ENCODE measurements at places on chromosomes 2 and 18.

DNA sequence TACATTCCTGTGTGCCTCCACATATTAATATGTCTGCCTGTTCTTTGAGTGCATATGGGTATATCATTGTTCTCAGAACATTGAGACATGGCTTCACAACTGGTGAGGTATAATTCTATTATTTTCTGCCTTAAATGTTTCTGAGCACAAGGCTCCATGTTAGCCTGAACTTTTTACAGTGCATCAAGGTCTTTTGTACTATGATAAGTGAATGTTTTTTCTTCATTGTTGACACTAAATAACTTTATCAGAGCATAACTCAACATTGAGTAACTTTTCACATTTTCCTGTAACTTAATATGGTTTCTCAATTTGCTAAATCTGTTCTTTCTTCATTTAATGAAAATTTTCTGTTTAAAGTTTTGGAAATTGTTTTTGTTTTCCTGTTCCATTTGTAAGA is 262.9 kb downstream of the HNMT start:
- DNase-seq: no peak

GRCh38 chr18:33288082-33288716 is 152.3 kb downstream of the CCDC178 start:
- DNase-seq: no peak

GRCh38 chr18:59132810-59133465 is 6.7 kb upstream of the SEC11C start:
- DNase-seq: no peak

DNA sequence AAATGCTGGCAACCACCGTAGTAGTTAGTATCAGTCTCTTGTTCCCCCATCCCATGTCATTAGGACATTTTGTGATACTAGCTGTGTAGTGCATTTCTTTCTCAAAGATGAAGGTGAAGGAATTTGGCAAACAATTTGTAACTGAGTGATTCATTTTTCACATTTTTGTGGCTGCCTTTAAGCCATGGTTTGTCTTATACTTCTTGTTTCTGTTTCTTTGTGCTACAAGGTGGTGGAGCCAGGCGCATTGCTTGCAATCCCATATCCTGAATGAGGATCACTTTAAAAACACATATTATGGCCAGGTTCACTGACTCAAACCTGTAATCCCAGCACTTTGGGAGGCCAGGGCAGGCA is 40.6 kb downstream of the GPD2 start:
- DNase-seq: no peak

DNA sequence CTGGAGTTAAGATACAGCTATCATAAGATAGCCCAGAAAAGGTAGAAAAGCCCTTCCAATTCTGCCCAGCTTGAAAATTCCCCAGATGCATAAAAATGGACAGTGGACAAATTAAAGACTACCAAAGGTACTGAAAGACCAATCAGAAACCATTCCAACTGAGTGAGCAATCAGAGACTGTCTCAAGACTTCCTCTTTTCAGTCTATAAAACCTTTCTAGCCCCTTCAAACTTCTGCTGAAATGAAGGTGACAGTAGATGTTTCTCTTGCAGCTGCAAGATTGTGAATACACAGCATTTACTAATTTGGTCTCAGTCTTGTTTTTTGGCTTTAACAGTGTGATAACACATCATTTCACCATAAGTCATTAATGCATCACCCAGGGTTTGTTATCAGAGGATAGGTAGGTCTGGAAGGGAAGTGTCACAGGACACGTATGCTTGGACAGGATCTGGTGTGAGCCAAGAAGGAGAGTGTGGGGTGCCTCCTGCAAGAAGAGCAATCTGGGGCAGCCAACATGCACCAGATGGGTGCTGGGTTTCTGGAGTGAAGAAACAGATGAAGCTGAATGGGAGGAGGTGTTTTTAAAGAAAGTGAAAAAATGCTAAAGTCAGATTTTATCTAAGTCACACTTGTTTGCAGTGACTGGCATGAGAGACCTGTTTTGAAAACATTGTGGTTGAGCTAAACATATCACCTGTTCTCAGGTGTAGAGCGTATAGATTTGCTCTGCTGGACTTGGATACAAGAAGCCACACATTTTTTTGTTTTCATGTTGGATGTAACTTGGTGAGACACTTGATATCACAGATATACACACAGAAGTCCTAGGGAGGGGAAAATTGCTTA is 75.3 kb upstream of the DDX18 start:
- no peak for DNase-seq

- no peak for DNase-seq
Measured at GRCh38 chr2:181268174-181268867, 188.9 kb upstream of the ITGA4 start.

DNA sequence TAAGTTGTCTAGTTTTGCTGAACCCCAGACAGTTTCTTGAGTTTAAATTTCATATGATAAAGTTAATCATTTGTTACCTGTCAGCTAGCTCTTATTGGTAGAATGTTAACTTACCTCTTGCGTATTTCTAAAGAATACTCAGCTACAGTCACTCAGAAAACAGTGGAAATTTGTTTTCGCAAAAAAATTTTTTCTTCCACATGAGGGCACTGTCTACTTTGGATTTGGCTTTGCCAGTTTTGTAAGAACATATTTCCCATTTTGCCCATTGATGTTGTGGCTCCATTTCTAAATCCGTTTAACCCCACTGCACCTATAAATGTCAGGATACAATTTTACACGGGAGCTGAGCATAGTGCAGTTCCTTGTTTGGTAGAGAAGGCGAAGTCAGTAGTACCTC is 19.1 kb upstream of the GCFC2 start:
- DNase-seq: no peak

- DNase-seq: no peak
Measured at GRCh38 chr2:180482696-180483095, 475.6 kb upstream of the CWC22 start.

DNA sequence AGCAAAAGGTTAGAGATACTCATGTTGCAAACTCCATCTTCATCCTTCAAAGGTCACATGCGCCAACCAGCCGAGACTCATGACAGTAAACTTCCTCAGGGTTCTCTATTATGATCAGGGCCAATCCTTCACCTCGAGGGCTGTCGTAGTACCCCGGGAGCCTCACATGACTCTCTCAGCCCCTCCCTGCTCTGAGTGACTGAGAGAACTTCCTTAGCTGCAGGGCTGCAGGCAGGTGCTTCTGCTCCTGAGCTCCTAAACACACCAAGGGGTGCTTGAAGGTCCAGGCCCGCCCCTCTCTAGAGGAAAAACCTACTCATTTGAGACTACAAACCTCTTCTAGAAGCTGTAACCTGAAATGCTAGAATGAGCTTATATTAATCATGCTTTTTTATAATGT is 48.2 kb downstream of the LONRF2 start:
- no peak for DNase-seq

DNA sequence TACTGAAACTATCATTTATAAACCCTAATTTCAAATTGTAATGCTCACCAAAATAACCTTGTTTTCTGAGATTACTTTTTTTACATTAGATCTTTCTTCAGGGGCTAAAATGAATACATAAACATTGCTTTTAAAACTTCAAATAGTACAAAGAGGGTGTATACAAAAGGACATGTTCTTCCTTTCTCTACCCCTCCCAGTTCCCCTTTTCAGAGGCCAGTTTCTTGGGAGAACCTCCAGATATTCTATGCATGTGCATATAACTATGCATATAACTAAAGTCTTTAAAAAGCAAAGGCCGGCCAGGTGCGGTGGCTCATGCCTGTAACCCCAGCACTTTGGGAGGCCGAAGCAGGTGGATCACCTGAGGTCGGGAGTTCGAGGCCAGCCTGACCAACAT is 10.6 kb upstream of the FAM117B start:
- no peak for DNase-seq

DNA sequence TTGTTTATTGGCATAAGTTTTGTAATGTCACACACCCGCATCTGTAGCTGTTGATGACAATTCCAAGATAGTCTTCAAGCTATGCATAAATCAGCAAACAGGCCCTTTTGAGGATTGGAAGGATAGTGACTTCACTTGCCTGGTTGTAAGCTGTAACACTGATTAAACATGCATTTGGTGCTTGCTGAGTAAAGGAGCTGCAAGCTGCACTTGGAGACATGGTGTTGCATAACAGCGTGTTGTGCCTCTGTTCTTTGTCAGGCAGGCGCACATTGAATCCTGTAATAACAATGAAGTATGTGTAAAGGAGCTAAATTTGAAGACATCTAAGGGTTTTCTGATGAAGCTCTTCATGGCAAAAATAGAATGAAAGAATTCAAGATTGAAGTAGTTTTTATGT is 68.7 kb upstream of the TTC27 start:
- no peak for DNase-seq

GRCh38 chr2:232485757-232486557 is 1.7 kb downstream of the ECEL1 start:
- DNase-seq: no peak

- DNase-seq: no peak
Measured at GRCh38 chr2:205280596-205281236, 401.6 kb upstream of the NRP2 start.

- no peak for DNase-seq
Measured at GRCh38 chr2:170322140-170322766, 144.3 kb downstream of the MYO3B start.

DNA sequence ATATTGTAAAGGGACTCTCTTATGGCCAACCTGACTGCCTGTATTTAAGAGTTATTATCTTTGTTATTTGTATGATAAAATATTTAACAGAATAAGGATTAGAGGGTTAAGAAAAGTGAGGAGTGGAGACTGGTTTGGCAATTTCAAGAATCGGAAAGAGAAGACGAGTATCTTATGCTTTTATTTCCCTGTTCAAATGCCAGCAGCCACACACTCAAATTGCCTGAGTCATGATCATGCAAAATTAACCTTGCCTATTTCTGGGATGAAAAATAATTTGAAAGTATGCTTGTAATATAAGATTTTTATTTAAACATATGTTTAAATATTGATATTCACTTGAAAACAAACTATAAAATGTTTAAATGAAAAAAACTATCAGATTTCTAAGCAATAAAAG is 188.6 kb downstream of the CD226 start:
- no peak for DNase-seq

- DNase-seq: no peak
Measured at GRCh38 chr2:231185050-231185725, 13.2 kb upstream of the ARMC9 start.

DNA sequence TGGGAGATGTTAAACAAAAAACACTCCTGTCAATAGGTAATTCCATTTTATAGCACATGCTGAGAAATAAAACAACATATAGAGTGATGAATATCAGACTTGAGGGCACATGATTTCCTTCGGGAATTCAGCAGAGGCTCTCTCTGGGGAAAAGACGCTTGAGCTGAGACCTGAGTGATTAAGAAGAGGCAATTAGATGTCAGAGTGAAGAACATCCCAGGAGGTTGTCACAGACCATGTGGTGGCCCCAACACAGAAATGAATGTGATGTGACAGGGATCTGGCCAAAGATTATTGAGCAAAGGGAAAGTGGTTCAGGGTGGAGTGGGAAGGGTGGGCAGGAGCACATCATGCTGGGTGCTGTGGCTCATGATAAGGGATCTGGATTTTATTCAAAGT is 254.7 kb downstream of the RAD51AP2 start:
- DNase-seq: no peak

DNA sequence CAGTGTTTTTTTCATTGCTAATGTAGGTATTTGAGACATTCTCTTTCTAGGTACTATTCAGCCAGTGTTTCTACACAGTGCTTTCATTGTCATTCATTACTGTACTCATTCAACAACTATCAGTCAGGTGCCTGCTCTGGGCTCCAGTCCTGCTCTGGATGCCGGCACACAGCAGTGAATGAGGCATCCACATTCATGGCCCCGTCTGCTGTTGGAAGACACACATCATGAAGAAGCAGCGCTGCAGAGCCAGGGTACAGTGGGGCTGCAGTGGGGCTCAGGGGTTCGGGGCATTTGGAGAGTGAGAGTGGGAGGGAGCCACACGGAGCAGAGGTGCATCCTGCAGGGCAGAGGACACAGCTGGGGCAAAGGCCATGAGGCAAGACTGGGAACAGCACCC is 737.2 kb upstream of the RAB6C start:
- no peak for DNase-seq

GRCh38 chr2:9467687-9468086 is 6.7 kb upstream of the IAH1 start:
- no peak for DNase-seq

- DNase-seq: no peak
Measured at GRCh38 chr2:85309699-85310321, 18.0 kb downstream of the TGOLN2 start.

- DNase-seq: no peak
Measured at GRCh38 chr2:129299756-129300155, 679.7 kb upstream of the RAB6C start.

DNA sequence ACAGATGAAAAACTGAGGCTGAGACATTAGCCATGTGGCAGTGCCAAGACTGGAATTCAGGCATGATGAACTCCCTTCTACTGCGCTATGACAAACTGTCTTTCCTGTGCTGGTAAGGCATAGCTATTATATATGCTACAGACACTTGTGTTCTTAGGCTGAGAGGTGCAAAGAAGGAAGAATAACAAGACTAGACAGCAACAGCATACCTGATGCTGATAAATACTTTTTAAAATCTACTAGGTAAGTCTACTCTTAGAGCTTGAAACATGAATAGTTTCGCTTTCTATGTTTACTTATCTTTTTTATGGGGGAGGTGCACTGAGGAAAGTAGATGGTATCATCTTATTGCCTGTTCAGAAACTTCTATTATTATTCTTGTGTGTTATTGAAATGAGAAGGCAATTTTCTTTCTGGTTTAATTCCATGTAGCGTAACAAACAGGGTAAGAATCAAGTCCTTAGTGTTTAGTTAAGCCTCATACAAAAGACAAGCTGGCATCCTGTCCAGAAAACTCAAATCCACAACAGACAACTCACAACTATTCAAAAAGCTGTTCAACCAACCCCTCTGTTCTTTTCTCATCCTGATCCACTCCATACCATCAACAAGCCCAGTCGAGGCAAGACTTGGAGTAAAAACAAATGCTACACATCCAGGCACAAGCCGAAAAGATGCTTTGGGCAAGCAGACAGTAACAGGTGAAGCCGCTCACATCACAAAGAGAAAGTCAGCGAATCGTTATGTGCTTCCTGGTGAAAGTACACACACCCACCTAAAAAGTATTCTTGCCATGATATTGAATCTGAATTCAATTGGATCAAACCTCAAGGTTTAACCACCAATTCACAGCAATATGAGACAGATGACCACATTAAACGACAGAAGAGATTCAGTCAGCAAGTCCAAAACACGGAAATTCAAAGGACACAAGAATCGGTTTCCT is 1.5 kb downstream of the TTC32 start:
- DNase-seq: no peak

- DNase-seq: no peak
Measured at GRCh38 chr2:176272870-176273459, 3.7 kb downstream of the MTX2 start.

GRCh38 chr2:1371082-1371481 is 42.2 kb upstream of the TPO start:
- DNase-seq: no peak

DNA sequence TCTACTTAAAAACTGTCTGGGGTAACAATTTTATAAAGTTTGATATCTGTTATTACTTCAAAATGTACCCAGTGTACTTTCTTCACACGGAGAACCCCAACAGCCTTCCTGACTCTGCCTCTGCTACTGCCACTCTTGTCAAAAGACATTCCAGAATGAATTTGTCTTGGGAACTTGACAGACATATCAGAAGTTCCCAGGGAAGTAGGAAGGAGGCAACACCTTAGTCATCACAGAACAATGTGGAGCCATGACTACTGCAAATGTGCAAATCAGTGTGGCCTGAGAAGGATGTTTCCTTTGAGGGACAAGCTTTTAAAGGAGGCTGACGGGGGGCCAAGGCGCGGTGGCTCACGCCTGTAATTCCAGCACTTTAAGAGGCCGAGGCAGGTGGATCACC is 133.8 kb upstream of the RNF152 start:
- no peak for DNase-seq

All from stimulated activated naive B cell treated with anti-CD40 and anti-IgM and Interleukin-4, amounts not matched to agents 10 μg/mL and 1 μg/mL and 100 μg/mL, for 72 hours (primary cell).